Stimulated activated CD8-positive, alpha-beta memory T cell treated with anti-CD3 and anti-CD28 coated beads, Interleukin-7, amount 100 ng/mL, for 48 hours (primary cell): ENCODE measurements at places on chromosomes 6 and 20.

DNA sequence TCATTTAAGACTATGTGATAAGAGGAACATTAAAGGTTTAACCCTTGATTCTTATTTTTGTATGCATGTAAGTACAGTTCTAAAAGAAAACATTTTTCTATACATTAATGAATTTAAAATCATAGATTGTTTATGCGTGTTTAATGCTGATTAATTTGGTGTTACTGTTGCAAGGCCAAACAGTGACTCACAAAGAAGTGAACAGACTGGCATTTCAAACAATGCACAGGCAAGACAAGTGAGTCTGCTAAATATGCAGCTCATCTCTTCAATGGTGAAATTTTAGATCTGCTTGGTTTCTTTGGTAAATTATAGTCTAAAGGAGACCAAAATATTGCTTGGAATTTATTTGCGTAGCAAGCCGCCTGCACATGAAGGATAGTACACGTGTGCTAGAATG, 417.4 kb upstream of the SOX4 start:
- no peak for DNase-seq

- no peak for DNase-seq
These were observed 25.4 kb downstream of the ANKEF1 start for GRCh38 chr20:10060226-10060625.

DNA sequence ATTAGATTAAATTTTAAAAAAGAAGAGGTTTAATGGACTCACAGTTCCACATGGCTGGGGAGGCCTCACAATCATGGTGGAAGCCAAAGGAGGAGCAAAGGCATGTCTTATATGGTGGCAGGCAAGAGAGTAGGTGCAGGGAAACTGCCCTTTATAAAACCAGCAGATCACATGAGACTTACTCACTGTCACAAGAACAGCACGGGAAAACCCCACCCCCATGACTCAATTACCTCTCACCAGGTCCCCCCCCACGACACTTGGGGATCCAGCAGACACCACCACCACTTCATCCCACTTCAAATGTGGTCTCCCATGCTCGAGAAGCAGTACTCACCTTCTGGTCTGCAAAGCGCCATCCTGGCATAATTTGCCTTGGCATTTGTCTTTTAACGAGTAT, 24.6 kb downstream of the MTFR2 start:
- no peak for DNase-seq

DNA sequence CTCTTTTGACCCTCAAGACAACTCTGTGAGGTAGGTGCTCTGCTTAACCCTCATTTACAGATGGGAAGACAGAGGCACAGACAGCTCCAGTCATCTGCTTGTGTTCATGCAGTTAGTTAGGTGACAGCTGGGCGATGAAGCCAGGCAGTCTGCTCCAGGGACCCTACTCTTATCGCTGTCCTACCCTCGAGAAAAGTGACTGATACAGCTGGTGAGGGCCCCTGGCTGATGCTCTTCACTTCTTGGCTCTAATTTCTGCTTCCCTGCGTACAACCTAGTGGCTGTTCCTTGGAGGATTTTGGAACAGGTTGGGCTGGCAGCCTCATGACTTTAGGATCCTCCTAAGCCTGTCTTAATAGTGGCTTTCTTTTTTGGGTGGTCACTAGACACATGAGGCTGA, 9.1 kb upstream of the TJAP1 start:
- no peak for DNase-seq

- no peak for DNase-seq
These were observed 808 bp downstream of the ULBP1 start for GRCh38 chr6:149964308-149965193.
